ENCODE measurements at places on chromosomes 16 and 17. TPM values are rescaled to one million over a fixed set of nuclear protein-coding genes. Genes with fewer than 3 reads are reported as not detected.

The GNG13 gene
- not detected for polyA plus RNA-seq

The SRRM2 gene
- 1,588 TPM for polyA plus RNA-seq

The SLFN12L gene
- polyA plus RNA-seq = 0.97 TPM

GRCh38 chr16:68005786-68006286 is 6.6 kb upstream of the DPEP2 start:
- DNase-seq = peak; percentile 76
- no peak overlapping the region for H3K4me3 ChIP-seq
- H3K4me1 ChIP-seq = peaks cover 39% of the 10 kb centered on the region

DNA sequence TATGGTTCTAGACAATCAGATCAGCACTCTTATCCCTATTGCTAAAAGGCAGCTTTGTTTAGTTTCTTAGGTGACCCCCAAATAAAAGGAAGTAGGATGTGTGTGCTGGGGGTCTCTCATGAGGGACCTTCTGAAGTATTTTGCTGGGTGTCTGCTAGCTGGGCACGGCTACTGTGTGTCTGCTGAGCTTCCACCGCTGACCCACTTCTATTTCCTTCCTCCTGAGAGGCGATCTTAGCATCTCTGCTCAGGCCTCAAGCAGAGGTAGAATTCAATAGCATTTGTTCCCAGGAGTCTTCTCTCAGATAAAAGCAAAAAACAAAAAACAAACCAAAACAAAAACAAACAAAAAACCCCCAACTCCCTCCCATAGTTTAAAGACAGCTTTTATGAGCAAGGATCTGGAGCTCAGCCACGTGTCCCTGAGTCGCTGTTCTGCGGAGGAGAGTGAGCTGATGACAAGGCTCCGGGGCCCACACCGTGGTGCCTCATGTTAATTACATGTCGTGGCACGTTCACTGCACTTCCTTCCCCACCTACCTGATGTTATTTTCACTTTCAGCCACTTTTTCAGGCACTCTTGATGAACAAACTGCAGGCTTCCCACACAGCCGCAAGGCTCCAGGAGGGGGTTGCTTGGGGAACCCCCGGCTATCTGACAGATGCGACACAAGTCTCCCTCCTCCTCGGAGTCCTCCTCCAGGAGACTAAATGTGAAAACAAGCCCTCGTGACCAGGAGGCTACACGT is 83.5 kb downstream of the MARCHF10 start:
- peaks cover 46% of the 10 kb centered on the region for H3K4me1 ChIP-seq
- peak; percentile 85 for DNase-seq
- H3K27ac ChIP-seq = peak overlapping the region; percentile 80
- H3K27me3 ChIP-seq = no peaks in the 10 kb centered on the region
- peak overlapping the region; percentile 56 for H3K4me3 ChIP-seq

DNA sequence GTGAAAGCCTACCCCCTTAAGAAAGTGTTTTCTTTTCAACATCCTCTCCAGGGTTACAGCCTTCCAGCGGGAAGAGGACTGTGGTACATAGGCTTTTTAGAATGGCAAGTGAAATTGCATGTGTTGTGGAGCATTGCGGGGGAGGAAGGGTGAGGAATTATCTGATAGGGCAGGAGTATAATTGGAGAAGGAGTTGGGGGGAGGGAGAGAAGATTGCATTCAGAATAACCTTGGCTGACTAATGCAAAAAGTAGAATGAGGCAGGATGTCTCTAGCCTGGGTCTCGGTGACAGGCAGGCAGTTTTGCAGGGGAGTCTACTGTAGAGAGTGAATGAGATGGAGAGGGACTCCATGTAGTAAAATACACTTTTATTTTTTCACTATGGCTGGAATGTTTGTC is 2.4 kb upstream of the CDH8 start:
- no peaks in the 10 kb centered on the region for H3K27me3 ChIP-seq
- H3K4me1 ChIP-seq = no peaks in the 10 kb centered on the region
- no peak for DNase-seq
- no peak overlapping the region for H3K27ac ChIP-seq
- no peaks in the 10 kb centered on the region for H3K36me3 ChIP-seq
- H3K4me3 ChIP-seq = no peak overlapping the region

GRCh38 chr17:66957951-66958579 is 6.4 kb upstream of the CACNG4 start:
- H3K36me3 ChIP-seq = no peaks in the 10 kb centered on the region
- H3K4me3 ChIP-seq = no peak overlapping the region
- H3K27ac ChIP-seq = no peak overlapping the region
- no peak for DNase-seq
- no peaks in the 10 kb centered on the region for H3K4me1 ChIP-seq
- no peaks in the 10 kb centered on the region for H3K27me3 ChIP-seq

GRCh38 chr17:3666516-3666915 is 1.9 kb downstream of the TAX1BP3 start:
- no peak overlapping the region for H3K4me3 ChIP-seq
- peaks cover 21% of the 10 kb centered on the region for H3K4me1 ChIP-seq
- H3K36me3 ChIP-seq = peaks cover 2% of the 10 kb centered on the region
- DNase-seq = no peak

DNA sequence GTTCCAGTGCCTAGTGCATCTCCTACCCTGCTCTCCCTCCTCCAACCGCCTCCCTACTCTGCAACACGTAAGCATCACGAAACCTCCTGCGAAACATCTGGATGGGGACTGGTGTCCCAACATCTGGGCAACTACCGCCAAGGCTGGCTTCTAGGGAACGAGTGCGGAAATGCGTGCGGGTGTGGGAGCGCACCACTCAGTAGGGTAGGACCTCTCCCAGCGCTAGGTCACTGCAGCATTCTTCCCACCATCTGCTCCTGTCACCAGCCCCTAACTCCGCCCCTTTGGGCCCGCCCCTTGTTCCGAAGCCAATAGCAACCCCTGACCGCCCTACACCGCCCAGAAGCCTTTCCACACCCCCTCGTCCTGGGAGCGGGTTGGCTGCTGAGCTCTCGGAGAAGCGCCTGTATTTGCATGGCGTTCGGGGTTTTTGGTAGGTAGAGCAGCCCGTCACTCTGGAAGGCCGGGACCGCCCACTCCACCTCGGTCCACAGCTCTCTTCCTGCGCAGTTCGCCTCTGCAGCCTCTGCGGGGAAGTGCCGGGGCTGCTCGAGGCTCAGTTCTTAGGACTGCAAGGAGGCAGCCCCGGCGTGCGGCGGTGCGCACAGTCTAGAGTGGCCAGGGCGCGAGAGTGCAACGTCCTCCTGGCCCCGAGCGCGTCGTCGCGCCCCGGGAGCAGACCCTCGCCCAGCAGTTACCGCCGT is at the start of gene HS3ST3B1:
Gene HS3ST3B1, plus strand, starts transcription at position 507 of the 704 bp plus-strand sequence. CDS start 438 bp downstream, outside the sequence.
- peaks cover 59% of the 10 kb centered on the region for H3K4me1 ChIP-seq
- peak; percentile 95 for DNase-seq
- no peaks in the 10 kb centered on the region for H3K36me3 ChIP-seq
- H3K4me3 ChIP-seq = peak within 1 kb of the TSS; percentile 69

Data from B cell (primary cell).